Pulmonary artery endothelial cell (primary cell): ENCODE measurements at places on chromosomes 11 and 22. TPM values are rescaled to one million over a fixed set of nuclear protein-coding genes. Genes with fewer than 3 reads are reported as not detected.

DNA sequence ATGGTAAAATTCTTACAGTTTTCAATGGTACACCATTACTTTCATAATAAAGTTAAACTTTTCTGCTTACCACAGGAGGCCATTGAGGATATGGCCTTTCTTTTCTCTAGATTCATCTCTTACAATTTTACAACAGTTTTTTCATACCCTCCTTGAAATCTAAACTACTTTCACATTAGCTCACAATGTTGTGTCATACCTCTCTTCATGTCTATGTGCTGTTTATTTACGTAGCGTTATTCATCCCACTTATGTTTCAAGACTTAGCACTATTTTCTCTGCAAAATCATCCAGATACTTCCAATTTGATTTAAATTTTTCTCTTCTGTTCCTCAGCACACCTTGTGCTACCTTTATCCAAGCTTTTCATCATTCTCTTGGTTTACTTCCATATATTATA, 123.3 kb downstream of the METTL15 start:
- DNase-seq, result no peak

Gene MPPED1
- not detected in 2 replicates for total RNA-seq

DNA sequence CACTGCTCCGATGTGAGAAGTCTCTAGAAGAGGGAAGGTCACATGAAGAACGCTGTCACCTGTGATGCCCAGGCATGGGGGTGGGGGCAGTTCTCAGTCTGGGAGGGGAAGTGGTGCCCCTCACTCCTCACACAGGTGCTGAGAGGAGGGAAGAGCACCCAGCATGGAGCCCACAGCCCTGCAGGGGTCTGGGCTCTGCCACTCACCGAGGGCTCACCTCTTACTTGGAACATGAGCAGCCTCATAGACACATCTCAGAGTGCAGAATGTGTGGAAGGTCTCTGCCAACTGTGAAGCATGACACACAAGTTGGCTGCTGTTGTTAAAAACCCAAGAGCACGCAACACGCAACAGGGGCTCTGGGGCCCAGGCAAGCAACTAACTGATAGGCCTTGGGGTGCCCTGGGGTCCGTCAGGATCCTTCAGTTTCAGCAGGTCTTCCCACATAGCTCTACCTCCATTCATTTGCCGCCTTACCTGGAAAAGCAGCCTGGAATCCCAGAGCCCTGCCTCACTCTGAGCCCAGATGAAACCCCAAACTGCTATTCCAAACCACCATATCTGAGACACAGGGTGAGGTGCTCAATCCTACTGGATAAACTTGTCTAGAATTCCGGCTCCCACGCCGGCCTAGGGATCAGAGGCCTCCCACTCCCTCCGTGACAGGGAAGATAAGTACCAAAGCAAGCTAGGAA, 17.5 kb upstream of the TMPRSS4 start:
- no peak for DNase-seq

- no peak for DNase-seq
These were observed 218.8 kb downstream of the CTTN start for GRCh38 chr11:70616938-70617654.

- no peak for DNase-seq
These were observed 298.7 kb upstream of the DDI1 start for GRCh38 chr11:103737747-103738146.

- no peak for DNase-seq
These were observed 9.8 kb upstream of the ANO1 start for GRCh38 chr11:70068345-70068744.

GRCh38 chr11:313787-314553, at the start of gene IFITM1:
Gene IFITM1 (plus strand): TSS chr11:314040. CDS start chr11:314171, 131 bp downstream.
- no peak for DNase-seq

Gene OR51B5
- total RNA-seq, result not detected in 2 replicates

DNA sequence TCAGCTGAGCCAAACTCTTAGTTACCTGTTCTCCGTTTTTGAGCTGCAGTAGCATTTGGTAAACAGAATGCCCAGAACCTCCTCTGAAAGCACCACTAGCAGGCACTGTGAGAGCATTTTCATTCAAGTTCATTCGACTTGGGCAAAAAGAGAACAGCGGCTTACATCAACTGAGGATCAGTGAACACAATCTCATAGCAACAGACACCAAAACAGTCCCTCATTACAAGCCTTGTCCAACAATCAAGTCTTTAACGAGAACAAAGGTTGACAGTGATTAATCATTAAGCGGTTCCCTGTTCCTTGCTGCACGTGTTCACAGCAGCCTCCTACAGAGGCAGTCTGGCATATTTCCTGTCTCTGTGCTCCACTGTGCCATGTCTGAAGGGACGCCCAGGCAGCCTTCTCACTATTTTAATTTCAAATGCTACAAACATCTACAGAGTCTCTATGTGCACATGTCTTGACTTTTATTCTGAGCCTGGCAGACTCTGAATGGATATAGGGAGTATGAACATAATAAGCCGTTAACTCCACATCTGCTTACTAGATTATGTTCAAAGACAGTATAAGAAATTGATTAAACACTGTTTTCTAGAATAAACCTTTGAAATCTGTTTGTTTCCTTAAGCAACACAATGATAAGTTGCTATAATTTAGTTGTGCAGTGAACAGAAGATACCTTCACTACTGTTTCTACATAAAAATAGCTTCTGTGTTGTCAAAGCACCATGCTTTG, 88.3 kb upstream of the MTMR2 start:
- peak; percentile 69 for DNase-seq

Gene ZNF214
- total RNA-seq, result 2.0 and 4.1 TPM in 2 replicates

DNA sequence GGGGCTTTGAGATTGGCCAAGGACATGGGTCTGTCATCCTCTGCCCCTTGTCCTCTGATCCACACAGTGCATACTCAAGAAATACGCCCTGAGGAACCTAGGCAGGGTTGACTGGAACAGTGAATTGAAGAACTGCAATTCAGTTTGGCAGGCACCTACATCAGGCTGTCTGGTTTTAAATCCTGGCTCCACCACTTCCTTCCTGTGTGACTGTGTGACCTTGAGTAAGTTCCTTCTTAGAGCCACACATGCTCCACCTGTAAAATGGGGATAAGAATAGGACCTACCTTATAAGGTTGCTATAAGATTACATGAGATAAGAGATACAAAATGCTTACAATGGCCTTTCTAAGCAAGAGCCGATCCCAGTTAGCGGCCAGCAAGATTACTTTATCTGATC, 15.8 kb upstream of the TCF20 start:
- no peak for DNase-seq

Gene GDPD5
- 17.5 and 42.6 TPM in 2 replicates for total RNA-seq

Gene MPZL2
- 116 and 148 TPM in 2 replicates for total RNA-seq

GRCh38 chr11:18699269-18699596, 654 bp downstream of the TMEM86A start:
- DNase-seq, result no peak

GRCh38 chr11:88035271-88035670, 140.0 kb downstream of the RAB38 start:
- DNase-seq, result no peak

- no peak for DNase-seq
These were observed 9.2 kb downstream of the PRR5 start for GRCh38 chr22:44711241-44711560.

DNA sequence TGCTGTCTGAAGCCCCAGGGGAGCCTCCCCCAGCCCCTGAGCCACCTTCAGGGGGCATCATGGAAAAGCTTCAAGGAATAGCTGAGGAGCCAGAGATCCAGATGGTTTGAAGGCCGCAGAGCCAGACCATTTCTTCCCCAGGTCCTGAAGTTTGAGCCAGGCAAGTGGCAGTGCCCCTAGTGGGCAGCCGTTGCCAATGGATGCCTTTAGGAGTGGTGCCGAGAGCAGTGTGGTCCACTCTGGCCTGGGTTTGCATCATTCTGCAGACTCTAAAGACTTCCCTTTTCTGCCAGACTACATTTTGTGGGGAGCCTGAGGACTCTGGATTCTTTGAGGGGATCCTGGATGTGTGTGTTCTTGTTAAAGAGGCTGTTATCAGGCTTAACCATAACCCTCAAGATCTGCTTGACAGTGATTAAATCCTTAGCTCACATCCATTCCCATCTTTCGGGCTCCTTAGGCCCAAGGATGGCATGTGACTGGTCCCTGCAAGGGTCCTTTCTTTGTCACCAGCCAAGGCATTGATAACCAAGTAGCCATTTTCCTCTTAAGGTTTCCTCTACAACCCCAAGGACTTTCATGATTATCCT, 13.1 kb downstream of the HINFP start:
- DNase-seq, result no peak

DNA sequence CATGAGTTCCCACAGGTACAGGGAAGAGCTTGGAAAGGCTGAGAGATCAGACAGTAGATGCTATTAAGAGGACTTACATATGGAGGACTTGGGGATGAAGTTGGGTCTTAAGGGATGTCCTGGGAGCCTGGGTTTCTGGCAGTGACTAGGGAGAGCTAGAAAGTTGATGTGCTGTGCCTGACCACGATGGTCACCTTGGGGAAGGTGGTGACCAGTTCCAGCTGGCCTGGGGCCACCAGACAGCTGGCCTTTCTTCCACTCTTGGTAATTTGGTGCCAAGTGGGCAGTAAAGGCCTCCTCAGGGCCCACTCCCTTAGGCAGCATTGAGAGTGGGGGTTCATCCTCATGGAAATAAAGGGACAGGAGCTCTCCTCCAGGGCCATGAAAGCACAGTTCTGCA, 13.9 kb upstream of the CSF2RB start:
- no peak for DNase-seq

DNA sequence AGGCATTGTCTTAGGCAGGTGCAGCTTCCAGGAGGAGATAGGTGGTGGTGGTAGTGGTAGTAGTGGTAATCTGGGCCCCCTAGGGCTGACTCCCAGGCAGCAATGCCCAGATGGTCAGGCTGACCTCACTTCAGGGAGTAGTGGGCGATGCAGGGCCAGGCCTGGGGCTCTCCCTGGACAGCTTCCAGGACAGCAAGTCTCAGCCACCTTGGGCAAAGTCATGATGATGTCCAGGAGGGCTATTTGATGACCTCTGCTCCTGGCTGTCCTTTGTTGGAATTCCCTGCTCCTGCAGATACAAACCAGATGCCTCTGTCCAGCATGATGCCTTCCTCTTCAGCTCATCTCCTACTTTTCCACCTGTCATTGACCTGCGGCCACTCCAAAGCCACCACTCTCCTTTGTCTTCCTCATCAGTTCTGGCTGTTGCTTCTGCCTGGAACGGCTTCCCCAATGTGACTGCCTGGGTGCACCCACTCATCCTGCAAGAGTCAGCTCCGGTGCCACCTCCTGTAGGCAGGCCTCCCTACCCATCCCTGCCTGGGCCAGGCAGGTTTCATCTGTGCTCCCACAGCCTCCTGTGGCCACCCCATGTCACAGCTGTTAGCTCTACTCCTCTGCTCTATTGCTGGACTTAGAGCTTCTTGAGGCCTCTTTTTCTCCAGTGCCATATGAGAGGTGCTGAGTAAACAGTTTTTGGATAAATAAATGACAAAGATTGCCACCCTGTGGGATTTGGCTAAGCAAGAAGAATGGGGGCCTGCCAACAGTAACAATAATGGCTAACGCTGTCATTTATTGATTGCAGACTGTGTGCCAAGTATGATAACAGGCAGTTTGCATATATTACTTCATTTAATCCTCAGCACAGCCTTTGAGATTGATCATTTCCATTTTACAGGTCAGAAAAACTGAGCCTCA, 172.9 kb upstream of the NECTIN1 start:
- DNase-seq, result no peak

Gene DCHS1
- total RNA-seq, result 41.7 and 47.4 TPM in 2 replicates

- no peak for DNase-seq
These were observed 103.9 kb upstream of the ANO3 start for GRCh38 chr11:26227883-26228502.

GRCh38 chr11:44112091-44112821, 16.8 kb downstream of the EXT2 start:
- DNase-seq, result no peak

Gene UBQLNL
- total RNA-seq, result 0.04 TPM in 1 of 2 replicates, not detected in the other

DNA sequence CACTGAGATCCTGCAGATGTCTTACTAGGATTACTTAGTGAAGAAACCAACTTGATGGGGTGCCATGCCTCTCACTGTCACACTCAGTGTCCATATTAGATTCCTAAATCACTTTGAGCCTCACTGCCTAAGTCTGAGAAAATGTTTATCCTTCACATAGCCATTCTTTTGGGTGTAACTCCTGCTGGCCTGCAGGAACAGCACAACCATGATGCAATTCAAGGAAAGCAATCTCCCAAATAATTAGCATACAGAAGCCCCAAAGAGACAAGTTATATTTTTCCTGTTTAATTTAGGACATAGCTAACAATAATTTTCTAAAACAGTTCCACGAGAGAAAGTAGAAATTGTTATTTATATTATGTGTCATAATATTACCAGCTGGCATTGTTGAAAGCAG, 655.5 kb downstream of the KCNA4 start:
- no peak for DNase-seq

DNA sequence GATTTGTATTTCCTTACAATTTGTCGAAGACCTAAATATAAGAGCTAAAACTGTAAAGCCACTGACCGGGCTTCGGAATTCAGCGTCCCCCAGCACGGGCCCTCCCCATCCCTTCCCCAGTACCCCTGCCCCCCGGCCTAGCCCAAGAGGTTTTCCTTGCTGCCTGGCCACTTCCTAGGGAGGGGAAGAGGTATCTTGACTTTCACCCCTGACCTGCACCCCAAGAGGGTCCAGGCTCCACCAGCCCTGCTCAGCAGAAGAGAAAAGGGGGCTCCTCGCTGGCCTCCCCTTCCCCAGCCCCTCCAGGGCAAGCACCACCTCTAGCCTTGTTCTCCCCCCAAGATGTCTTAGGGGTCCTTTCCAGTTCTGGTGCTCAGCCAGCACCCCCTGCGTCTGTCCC, 26.1 kb upstream of the CARS1 start:
- DNase-seq, result no peak

- DNase-seq, result no peak
These were observed 745 bp upstream of the FAM118A start for GRCh38 chr22:45308957-45309421.

GRCh38 chr22:37545703-37546436, 14.4 kb upstream of the CDC42EP1 start:
- DNase-seq, result peak; percentile 92

DNA sequence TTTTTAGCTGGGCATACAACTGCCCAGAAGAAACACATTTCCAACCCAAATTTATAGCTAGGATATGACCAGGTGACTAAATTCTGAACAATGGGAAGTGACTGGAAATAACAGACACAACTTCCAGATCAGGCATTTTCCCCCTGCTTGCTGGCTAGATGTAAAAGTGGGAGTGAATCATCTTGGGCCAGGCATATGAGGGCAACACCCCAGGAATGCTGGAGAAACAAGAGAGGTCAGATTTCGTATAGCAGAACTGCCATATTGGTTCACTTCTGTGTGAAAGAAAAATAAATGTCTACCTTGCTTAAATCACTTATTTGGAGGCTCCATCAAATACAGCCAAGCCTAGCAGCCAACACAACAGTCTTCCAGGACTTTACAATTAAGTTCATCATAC, 7.4 kb downstream of the ATL3 start:
- DNase-seq, result peak; percentile 32

Gene DDIAS
- 10.8 and 11.1 TPM in 2 replicates for total RNA-seq
